NAMALWA (cell line): ENCODE measurements at places on chromosomes 4 and X.

DNA sequence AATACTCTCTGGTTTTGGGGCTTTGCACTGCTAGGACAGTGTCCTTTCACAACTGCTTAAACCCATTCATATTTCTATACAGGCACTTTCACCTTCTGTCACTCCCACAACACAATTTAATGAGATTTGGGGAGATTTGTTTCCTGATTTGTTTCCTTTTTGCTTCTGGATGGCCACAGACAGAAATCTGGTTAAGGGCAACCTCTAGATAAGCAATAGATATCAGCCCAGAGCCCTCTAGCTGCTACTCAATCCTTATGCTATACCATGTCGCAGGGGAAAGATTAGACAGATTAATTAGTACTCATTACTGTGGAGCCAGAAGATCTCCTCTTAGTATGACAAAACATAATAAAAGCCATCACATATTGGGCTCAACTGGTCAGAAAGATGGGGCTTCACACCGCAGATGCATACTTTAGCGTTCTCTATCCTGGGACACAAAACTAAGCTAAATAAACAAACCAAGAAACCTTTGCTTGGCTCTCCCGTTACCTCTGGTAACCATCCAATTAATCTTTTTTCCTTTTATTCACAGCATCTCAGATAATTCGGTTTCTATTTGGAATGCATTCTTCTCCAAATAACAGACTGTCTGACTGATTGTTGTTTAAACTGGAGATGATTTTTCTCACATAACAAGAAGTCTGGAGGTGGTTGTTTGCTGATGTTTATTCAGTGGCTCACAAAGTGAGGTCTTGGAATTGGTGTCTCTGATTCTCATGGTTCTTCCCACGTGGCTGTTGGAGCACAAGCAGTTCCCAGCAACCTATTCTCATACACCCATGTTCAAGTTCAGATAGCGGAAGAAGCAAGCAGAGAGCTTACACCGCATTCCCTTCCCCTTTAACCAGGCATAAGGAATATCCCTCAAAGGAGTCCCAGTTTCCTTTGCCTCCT lies 41.0 kb upstream of the ZNF330 start:
- no peak for DNase-seq

- DNase-seq, result no peak
Measured at GRCh38 chr4:87087015-87087414, 133.4 kb downstream of the KLHL8 start.

- DNase-seq, result no peak
Measured at GRCh38 chr4:186813377-186814068, 89.9 kb upstream of the FAT1 start.

GRCh38 chr4:118360106-118360505 lies 7.3 kb upstream of the PRSS12 start:
- no peak for DNase-seq
